Skin of body (tissue), 3 donors: ENCODE measurements at places on chromosomes 12 and 14. TPM values are rescaled to one million over a fixed set of nuclear protein-coding genes. Genes with fewer than 3 reads are reported as not detected.

KRT82 gene
- total RNA-seq, result 15.8 TPM

SLC39A5 gene
- total RNA-seq, result not detected

CCDC175 gene
- not detected for total RNA-seq

CCDC197 gene
- not detected for total RNA-seq

PTCSC3 gene
- total RNA-seq, result not detected

LTB4R2 gene
- 13.9 TPM for total RNA-seq

SPX gene
- total RNA-seq, result 1.5 TPM

CIROP gene
- total RNA-seq, result not detected

POTEM gene
- total RNA-seq, result not detected

PRH2 gene
- not detected for total RNA-seq

KLHL42 gene
- 22.8 TPM for total RNA-seq
